Mesothelial cell of epicardium (in vitro differentiated cells): ENCODE measurements at places on chromosomes 12 and 14. TPM values are rescaled to one million over a fixed set of nuclear protein-coding genes. Genes with fewer than 3 reads are reported as not detected.

GRCh38 chr14:20652996-20653975, 11.8 kb upstream of the OR6S1 start:
- no peak for DNase-seq
- H3K27ac ChIP-seq: no peak overlapping the region
- H3K27me3 ChIP-seq: peaks cover 84% of the 10 kb centered on the region
- H3K4me3 ChIP-seq: peak overlapping the region; percentile 46

GRCh38 chr12:130474599-130475269, 137.0 kb downstream of the PIWIL1 start:
- no peak for DNase-seq
- no peaks in the 10 kb centered on the region for H3K4me1 ChIP-seq
- no peak overlapping the region for H3K27ac ChIP-seq
- no peaks in the 10 kb centered on the region for H3K36me3 ChIP-seq
- H3K4me3 ChIP-seq: no peak overlapping the region

DNA sequence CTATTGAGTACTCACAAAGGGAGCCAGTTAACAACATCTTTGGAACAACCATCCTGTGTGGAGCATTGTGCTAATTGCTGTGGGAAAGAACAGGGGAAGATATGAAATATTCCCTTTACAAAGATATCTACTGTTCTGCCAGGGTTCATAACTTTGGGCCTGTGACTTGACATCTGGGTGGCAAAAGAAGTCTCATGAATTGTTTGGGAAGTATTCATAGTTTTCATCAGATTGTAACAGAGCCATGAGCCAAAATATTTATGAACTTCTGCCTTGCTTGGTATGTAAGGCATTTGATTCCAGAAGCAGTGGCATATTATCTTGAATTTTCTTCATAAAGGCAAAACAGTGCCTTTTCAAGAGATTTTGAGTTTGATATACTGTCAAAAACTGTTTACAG, 816.2 kb downstream of the DIO2 start:
- peaks cover 7% of the 10 kb centered on the region for H3K4me1 ChIP-seq
- H3K27ac ChIP-seq: peak overlapping the region; percentile 62

DNA sequence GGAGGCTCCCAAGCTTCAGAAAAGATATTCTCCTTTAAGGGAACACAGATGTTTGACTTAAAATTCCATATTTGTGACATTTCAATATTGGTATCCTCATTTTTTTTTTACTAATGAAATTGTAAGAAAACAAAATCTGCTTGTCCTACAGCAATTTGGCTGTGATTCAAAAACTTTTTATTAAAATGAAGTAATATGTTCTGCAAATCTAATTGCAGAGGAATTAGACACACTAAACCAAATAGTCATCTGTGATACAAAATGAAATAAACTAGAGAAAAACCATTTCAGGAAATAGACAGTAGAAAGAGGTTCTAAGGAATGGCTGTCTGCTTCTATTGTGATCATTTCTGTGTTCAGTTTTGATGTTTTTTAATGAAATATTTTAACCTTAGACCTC, 50.1 kb upstream of the HIF1A start:
- H3K27me3 ChIP-seq: no peaks in the 10 kb centered on the region
- H3K4me1 ChIP-seq: peaks cover 29% of the 10 kb centered on the region
- DNase-seq: no peak
- no peak overlapping the region for H3K4me3 ChIP-seq

ZC2HC1C gene
- 2.3 to 3.6 TPM (median 2.4 TPM) in 3 replicates for total RNA-seq

GRCh38 chr14:51328772-51329353, 88.8 kb downstream of the TMX1 start:
- no peak for DNase-seq
- H3K4me1 ChIP-seq: peaks cover 32% of the 10 kb centered on the region
- H3K4me3 ChIP-seq: no peak overlapping the region
- H3K36me3 ChIP-seq: no peaks in the 10 kb centered on the region
- no peaks in the 10 kb centered on the region for H3K27me3 ChIP-seq

DNA sequence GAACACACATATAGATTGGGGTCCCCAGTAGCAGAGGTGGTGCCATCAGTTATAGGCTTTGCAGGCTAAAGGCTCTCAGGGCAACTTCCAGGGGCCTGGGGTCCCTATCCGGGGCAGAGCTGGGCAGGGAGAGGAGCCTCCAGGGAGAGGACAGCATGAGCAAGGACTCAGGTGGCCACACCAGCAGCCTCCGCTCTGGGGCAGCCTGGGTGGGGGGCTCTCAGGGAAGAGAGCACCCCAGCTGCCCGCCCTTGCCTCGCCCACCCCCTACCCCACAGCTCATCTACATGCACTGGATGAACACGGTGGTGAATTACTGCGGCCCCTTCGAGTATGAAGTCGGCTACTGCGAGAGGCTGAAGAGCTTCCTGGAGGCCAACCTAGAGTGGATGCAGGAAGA, 14.0 kb downstream of the PLBD2 start:
- H3K36me3 ChIP-seq: peaks cover 13% of the 10 kb centered on the region
- no peaks in the 10 kb centered on the region for H3K27me3 ChIP-seq
- no peak overlapping the region for H3K27ac ChIP-seq

- H3K4me1 ChIP-seq: peaks cover 12% of the 10 kb centered on the region
- no peak overlapping the region for H3K27ac ChIP-seq
- no peaks in the 10 kb centered on the region for H3K36me3 ChIP-seq
- peak overlapping the region; percentile 28 for H3K4me3 ChIP-seq
These were observed 1.7 kb downstream of the ASCL4 start for GRCh38 chr12:107776171-107776570.

TMEM229B gene
- 0.41 to 0.83 TPM (median 0.66 TPM) in 3 replicates for total RNA-seq

NGB gene
- total RNA-seq: not detected in 3 replicates

DNA sequence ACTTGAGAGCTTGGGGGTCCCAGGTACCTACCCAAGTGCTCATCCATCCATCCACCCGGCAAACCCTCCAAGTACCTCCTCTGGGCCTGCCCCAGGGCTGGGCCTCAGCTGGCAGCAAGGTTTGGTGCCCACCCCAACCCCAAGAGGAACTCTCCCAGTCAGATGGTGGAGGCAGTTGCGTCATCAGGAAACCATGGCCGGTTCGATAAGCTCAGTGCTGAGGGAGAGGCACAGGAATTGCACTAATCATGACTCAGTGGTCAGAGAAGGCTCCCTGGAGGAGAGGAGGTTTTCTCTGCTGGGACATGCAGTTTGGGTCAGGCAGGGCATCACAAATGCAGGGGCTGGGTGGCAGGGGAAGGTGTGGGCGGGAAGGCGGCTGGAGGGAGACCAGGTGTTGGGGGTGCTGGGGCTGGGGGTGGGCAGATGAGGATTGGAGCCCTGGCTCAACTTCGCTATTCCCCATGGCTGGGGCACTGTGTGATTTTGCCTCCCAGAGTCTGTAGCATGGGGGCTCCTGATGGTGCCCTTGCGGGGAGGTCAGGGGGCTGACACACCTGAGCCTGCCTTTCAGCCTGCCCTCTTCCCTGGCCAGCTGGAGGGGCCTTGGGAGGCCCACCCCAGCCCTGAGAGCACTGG, 32.2 kb downstream of the SH2B3 start:
- no peak overlapping the region for H3K4me3 ChIP-seq
- DNase-seq: no peak
- peaks cover 5% of the 10 kb centered on the region for H3K4me1 ChIP-seq
- H3K27me3 ChIP-seq: no peaks in the 10 kb centered on the region
- no peak overlapping the region for H3K27ac ChIP-seq

GRCh38 chr12:12319451-12320183, 30.4 kb downstream of the MANSC1 start:
- peak overlapping the region; percentile 90 for H3K27ac ChIP-seq
- peak overlapping the region; percentile 46 for H3K4me3 ChIP-seq
- H3K27me3 ChIP-seq: no peaks in the 10 kb centered on the region
- no peak for DNase-seq
- H3K36me3 ChIP-seq: no peaks in the 10 kb centered on the region

DNA sequence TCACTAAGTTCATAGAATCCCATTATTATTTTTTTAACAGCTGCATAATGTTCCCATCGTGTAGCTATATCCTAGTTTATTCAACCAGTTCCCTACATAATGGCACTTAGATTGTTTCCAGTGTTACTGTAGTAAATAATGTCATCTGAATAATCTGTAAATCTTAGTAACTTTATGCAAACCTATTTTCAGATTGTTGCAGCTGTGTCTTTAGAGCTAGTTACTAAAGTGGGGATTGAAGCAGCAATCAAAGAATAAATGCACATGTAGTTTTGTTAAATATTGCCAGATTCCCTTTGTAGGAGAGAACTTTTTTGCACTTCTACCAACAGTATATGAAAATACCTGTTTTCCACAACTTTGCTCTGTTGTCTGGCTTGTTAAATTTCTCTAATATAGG, 13.1 kb downstream of the ARID2 start:
- H3K27me3 ChIP-seq: no peaks in the 10 kb centered on the region
- no peak overlapping the region for H3K27ac ChIP-seq
- no peak overlapping the region for H3K4me3 ChIP-seq
- DNase-seq: no peak
- H3K36me3 ChIP-seq: peaks cover 42% of the 10 kb centered on the region

DNA sequence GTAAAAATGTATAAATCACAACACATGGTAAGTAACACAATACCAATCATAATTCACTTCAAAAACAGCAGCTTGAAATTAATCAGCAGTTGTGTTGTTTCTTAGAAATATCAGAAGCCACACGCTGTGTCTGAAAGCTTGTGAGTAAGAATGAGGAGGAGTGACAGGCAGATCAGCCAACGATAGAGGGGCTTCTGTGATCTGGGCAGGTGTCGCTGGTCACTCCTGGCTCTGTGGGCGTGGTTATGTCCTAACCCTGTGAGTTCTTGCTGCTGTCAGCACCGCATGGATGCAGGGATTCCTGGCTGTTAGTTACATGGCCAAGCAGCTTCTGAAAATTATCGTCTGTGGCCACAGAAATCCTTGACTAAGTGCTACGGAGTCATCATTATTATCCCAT, 123.4 kb downstream of the SLC25A47 start:
- H3K27me3 ChIP-seq: no peaks in the 10 kb centered on the region
- H3K36me3 ChIP-seq: no peaks in the 10 kb centered on the region
- H3K27ac ChIP-seq: no peak overlapping the region
- DNase-seq: no peak

- no peak overlapping the region for H3K27ac ChIP-seq
- H3K27me3 ChIP-seq: peaks cover 3% of the 10 kb centered on the region
- peaks cover 20% of the 10 kb centered on the region for H3K4me1 ChIP-seq
- no peaks in the 10 kb centered on the region for H3K36me3 ChIP-seq
These were observed 330.3 kb downstream of the PCNX1 start for GRCh38 chr14:71237556-71237955.

TEX52 gene
- not detected in 3 replicates for total RNA-seq

DNA sequence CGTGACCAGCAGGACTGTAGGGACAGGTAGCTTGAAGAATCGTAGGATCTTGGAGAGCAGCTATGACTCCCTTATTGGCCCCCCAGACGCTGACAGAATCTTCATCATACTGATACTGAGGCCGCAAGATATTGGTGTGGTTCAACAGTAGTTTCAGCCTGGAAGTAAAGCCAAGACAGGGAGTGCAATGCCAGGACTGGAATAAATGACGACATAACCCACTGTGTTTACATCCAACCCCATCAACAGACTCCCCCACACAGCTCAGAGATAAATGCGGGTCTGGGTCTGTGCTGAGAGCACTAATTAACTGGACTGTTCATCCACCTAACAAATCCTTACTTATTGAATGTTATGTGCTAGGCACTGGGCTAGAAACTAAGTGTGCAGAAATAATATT, 16.6 kb downstream of the NOXRED1 start:
- H3K27ac ChIP-seq: no peak overlapping the region
- H3K36me3 ChIP-seq: no peaks in the 10 kb centered on the region
- no peak overlapping the region for H3K4me3 ChIP-seq
- H3K4me1 ChIP-seq: peaks cover 13% of the 10 kb centered on the region
- no peak for DNase-seq

EXOC3L4 gene
- 0.18 TPM in 1 of 3 replicates, not detected in the others for total RNA-seq

LHX5 gene
- total RNA-seq: not detected in 3 replicates

DNA sequence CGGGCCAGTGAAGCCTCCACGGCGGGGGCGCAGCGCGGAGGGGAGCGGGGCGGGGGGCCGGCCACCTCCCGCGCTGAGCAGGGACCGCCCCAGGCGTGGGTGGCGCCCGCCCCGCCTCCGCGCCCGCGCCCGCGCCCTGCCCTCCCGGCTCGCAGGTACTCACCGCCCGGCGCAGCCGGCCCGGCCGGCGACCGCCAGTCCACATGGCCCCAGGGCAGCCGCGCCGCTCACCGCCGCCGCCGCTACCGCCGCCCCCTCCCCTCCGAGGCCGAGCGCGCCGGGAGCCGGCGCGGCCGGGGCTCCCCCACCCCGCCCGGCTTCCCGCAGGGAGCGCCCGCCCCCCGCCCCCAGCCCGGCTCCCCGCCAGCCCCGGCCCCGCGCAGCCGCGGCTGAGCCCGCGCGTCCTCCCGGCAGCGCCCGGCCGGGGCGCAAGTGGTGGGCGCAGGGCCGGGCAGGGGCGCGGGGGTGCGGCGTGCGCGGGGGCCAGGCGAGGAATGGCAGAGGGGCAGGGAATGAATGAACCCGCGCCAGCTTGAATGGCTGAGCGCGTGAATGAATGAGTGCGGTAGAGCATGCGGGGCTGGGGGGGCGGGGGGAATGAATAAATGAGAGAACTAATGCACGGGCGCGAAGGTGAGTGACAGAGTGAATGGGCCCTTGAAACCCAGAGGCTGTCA, at the start of gene BEGAIN:
TSS of gene BEGAIN (minus strand) at position 332 of the 677 bp plus-strand sequence. CDS start at position 205, 127 bp downstream.
- peak within 1 kb of the TSS; percentile 69 for H3K4me3 ChIP-seq
- no peak within 1 kb of the TSS for H3K27ac ChIP-seq
- H3K27me3 ChIP-seq: peaks cover 76% of the 10 kb centered on the region
- H3K36me3 ChIP-seq: no peaks in the 10 kb centered on the region

DNA sequence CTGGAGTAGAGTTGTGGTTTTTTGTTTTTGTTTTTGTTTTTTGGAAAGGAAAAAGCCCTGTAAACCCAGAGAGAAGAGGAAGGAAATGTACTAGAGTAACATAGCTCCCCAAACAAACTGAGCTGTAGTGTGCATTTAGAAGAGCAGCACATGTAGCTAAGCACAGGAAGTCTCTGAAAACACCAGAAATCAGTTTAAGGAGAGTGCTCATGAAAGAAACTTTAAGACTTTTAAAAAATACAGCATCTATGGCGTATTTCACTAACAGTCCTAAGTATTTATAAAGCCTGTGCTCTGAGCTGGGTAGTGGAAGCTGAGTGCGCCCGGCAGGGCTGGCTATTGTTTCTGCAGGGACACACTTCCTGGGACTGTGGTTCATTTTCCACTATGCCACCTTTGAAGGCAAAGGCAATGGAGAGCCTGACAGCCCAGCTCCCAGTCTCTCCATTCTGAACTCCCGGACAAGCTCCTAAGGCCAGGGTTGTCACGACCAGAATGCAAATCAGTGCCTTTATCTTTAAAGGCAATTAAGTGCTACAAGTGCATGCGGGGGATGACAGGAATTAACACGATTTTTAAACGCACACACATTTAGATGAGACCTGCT, 45.4 kb downstream of the NIN start:
- H3K27ac ChIP-seq: no peak overlapping the region
- H3K4me3 ChIP-seq: no peak overlapping the region
- peaks cover 10% of the 10 kb centered on the region for H3K4me1 ChIP-seq
- peaks cover 6% of the 10 kb centered on the region for H3K36me3 ChIP-seq
